ENCODE measurements at places on chromosomes 12 and 14. TPM values are rescaled to one million over a fixed set of nuclear protein-coding genes. Genes with fewer than 3 reads are reported as not detected.

- DNase-seq = no peak
Observed at GRCh38 chr14:101956179-101956885, 8.0 kb upstream of the DYNC1H1 start.

The PTGDR gene
- 0.66 TPM for total RNA-seq

The CD4 gene
- total RNA-seq = 1.8 TPM

The RPL10L gene
- not detected for total RNA-seq

Measured in CD8-positive, alpha-beta memory T cell (primary cell).